ENCODE measurements at places on chromosomes 1 and 21.

GRCh38 chr1:17839641-17840196 is 84.6 kb downstream of the ACTL8 start:
- no peak for DNase-seq

- DNase-seq = no peak
Observed at GRCh38 chr1:30335389-30335996, 387.9 kb downstream of the MATN1 start.

GRCh38 chr21:38878379-38879179 is 72.8 kb downstream of the ETS2 start:
- DNase-seq = no peak

DNA sequence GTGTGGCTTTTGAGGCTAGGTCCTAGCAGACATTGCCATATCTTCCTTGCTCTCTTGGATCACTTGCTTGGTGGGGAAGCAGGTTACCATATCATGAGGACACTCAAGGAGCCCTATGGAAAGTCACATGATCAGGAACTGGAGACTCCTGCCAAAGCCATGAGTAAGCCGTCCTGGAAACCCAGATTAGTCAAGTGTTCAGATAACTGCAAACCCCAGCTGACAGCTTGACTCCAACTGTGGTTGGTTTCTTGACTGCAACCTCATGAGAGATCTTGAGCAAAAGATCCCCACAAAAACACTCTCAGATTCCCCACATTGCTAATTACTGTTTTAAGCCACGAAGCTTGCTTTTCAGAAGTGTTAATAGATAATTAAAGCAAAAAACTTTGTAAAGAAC is 58.6 kb downstream of the CACNA1E start:
- no peak for DNase-seq

DNA sequence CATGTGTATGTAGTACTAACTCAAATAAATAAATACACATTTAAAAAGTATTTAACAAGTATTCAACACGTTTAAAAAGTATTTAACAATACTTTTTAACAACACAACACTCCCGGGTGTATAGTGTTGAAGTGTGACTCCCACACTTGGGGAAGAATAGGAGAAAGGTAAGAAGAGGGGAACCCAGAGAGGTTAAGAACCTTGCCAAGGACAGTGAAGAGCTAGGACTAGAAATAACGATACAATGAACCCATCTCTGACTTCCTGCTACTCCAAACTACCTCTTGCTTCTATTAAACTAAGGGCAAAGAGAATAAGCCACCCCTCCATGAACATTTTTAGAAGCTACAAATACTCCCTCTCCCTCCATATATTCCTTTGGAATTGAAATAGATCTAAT is 1.7 kb upstream of the GFI1 start:
- no peak for DNase-seq

DNA sequence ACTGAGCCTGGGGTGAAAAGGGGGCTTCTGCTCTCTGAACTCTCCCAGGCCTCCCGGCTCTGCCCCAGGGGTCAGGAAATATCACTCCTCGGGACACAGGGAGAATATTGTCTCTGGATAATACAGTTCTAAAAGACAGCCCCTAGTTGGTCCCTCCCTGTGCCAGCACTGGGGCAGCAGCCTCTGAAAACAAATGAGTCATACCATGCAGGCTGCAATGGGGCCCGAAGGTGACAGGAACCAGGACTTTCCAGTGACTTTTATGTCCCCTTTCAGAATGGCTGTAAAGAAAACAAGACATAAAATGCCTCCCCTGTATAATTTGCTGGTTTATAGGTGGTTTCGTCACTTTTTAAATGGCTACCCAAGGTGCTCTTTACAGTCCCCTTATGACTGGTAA is 360.0 kb downstream of the NPHP4 start:
- DNase-seq = no peak

GRCh38 chr1:25618433-25618808 is 1.8 kb downstream of the MAN1C1 start:
- no peak for DNase-seq

DNA sequence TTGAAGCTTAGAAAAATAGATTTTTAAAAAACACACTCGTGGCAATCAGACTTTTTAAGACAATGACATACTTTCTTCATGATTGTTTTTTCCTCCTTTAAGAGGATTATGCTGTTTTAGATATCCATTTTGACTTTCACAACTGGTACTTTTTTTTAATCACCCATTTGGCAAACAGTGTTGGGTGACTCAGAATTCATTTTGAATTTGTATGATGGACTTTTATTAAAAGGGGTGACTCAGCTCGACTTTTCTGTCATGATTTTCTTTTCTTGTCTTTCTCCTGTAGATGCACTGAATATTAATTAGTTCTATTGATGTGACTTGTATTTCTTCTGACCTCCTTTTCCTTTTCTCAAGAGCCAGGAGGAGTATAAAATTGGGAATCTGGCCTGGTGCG is 44.7 kb downstream of the FMN2 start:
- DNase-seq = no peak

Data from mucosa of descending colon (tissue), 3 donors.